EH (cell line): ENCODE measurements at places on chromosomes 2 and 18.

GRCh38 chr2:225842939-225843338, 443.4 kb downstream of the NYAP2 start:
- peak; percentile 48 for DNase-seq

DNA sequence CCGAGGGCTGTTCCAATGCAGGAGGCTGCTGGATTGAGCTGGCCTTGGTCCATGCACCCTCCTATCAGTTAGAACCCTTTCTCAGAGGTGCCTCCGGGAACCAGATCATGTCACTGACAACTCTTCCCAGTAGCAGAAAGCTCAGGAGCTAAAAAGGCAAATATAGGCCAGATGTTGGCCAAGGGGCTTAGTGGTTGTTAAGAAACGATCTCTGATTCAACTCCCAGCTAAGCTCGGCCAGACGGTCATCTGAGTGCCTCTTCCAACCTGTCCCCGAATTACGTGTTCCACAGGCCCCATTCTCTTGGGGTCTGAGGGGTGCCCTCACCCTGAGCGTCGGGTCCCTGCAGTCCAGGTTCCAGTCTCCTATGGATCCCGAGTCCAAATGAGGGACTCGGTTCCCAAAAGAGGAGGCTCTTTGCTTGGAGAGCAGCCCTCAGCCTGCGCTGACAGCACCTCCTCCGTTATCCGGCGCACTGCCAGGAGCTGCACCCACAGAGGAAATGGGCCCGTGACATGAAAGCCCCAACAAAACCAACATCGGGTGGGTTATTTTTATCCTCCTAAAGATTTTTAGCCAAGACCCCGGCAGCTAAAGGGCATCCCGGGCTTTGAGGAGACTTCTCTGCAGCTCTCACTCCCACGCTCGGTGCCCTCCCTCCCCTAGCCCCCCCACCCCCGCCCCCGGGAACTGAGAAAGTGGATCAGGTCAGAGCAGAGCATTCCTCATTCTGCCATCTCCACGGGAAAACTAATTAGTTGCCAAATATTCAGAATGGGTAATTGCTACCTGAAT, 106.6 kb upstream of the ID2 start:
- peak; percentile 9 for DNase-seq

DNA sequence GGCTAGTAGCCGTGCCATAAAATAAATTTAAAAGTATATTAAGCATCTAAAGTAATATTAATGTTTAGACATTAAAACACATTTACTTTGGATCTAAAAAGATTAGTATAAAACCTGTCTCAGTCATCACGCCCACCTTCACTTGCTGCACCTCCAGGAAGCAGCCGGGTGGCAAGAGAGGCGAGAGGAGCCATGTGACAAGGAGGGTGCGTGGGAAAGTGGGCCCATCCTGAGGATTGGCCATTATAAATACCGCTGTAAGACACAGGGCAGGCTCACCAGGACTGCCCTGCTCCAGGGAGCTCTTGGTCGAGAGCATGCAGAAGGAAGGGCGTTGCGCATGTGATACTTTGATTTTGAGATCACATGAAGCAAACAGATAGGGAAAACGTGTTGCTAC, 34.4 kb upstream of the ALKAL2 start:
- DNase-seq, result no peak

DNA sequence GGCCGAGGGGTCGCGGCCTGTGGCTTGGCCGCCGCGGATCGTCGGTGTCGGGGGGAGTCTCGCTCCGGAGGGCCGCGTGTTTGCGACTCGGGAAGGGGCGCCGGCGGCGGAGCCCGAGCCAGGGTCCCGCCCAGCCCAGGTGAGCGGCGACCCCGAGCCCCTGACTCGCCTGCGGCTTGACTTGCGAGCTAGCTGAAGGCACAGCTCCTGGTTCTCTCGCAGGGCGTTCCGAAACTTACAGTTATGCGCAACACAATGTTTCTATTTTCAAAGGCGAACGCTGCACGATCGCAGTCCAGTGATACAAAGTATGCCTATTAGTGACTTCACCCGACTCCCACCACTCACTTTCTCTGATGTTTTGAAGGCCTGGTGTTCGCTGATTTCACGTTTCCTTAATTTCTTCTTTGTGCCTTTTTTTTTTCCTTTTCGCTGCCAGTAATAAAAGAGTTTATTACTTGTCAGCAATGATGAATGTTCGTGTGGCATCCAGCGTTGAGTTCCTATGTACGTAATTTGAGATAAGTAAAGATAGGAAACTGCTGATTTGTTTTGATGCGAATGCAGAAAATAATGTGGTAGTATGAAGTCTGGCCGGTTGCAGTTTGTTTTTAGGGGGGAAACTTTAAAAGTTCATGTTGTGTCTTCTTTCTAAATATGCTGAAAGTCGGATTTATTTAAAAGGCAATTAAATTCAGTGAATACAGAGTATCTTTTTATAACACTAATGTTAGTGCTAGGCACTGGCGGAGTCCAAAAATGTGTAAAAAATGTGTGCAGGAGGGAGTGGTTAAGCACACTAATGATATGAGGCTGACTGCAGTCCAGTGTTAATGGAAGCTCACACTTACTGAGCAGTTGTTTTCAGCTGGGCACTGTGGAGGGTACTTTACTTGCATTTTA, 706 bp downstream of the UBXN2A start:
- peak; percentile 58 for DNase-seq

DNA sequence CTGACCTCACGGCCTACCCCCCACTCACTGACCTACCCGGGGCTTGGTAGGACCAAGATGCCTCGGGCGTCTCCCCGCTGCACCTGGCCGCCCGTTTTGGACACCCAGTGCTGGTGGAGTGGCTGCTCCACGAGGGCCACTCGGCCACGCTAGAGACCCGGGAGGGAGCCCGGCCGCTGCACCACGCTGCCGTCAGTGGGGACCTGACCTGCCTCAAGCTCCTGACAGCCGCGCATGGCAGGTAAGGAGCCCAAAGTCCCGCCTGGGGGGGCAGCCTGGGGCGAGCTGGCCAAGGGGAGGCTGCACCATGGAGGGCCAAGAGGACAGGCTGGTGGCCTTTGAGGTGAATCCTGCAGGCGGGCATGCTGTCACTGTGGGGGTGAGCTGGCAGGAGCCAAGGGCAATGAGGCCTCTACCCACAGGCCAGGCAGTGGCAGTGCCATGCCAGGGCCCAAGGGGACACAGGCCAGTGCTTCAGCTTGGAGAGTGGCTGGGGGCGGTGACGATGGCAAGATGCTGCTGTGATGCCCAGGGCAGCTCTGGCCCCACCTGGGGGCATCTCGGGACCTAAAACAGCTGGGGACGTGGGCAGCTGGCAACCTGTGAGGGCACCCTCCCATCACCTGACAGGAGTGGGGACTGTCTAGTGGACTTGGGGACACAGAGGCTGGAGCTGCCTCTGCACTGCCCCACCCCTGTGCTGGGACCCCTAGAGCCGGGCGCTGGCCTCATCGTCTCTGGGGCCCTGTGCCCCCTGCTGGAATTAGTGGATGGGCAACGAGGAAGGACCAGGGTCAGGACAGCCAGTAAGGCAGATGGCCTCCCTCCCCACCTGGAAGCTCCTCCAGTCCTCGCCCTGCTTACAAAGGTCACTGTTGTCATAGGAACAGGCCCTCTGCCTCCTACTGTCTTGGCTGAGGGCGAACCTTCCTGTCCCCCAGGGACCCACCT, 2.0 kb downstream of the ESPNL start:
- DNase-seq, result no peak

GRCh38 chr2:102357937-102358336, 2.3 kb downstream of the IL18R1 start:
- no peak for DNase-seq

DNA sequence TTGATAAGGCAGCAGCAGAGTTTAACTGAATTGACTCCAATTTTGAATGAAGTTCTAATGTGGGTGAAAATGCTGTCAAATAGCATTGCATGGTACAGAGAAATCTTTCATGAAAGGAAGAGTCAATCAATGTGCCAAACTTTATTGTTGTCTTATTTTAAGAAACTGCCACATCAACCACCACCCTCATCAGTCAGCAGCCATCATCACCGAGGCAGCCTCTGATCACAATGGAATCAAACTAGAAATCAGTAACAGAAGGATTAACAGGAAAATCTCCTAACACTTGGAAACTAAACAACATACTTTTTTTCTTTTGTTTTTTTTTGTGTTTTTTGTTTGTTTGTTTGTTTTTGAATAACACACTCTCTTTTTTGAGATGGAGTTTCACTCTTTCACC, 9.9 kb downstream of the DNAJC27 start:
- DNase-seq, result no peak

GRCh38 chr2:21233194-21233593, 109.4 kb downstream of the TDRD15 start:
- DNase-seq, result no peak

DNA sequence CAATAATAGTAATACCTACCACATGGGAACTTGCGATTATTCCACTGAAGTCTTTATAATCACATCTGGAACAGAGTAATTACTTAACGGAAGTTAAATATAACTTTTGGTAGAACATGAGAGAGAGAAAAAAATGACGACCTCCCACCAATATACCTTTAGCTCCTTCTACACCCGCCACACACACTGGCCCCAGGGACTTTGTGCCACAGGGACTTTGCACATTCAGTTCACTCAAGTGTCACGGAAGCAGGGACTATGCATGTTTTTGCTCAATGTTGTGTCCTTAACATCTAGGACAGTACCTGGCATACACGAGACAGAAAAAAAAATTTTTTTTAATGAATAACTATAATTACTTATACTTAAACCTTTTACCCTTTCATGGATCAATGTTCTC, 4.0 kb downstream of the GPR155 start:
- DNase-seq, result no peak

DNA sequence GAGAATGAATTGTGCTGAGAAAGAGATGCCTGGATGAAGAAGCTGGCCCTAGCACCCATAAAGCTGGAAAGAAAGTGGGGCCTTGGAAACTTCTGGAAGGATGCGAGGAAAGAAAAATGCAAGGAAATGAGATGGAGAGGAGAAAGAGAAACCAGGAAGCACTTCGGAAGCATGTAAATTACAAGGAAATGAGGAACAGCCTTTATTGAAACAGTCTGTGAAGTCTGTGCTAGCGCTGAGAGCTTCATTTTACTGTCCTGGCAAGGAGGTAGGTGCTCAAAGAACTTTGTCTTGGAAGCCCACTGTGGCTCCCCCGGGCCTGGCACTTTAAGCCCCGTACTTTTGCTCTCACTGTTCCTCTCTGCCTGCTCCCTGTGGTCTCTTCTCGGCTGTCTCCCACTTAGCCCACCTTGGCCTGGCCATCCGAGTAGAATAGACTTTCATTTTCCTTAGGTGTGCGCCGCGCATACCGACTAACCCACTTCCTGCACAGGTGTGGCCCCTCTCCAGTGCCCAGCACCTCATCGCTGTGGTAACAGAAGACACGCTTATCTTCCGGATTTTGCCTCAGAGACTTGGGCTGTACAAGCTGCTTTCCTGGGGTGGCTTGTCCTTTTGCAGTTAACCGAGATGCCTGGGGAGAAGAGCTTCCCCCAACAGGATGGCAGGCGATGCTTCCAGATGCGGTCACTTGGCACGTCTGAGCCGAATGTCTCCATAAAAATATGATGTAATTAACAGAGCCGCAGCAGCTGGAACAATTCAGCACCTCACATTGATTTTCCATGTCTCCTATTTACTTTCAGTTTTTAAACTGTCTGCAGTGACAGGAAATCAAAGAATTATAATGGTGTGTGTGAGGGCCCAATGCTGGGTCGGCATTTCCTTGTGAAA, 199.6 kb downstream of the HRH4 start:
- DNase-seq, result peak; percentile 11

DNA sequence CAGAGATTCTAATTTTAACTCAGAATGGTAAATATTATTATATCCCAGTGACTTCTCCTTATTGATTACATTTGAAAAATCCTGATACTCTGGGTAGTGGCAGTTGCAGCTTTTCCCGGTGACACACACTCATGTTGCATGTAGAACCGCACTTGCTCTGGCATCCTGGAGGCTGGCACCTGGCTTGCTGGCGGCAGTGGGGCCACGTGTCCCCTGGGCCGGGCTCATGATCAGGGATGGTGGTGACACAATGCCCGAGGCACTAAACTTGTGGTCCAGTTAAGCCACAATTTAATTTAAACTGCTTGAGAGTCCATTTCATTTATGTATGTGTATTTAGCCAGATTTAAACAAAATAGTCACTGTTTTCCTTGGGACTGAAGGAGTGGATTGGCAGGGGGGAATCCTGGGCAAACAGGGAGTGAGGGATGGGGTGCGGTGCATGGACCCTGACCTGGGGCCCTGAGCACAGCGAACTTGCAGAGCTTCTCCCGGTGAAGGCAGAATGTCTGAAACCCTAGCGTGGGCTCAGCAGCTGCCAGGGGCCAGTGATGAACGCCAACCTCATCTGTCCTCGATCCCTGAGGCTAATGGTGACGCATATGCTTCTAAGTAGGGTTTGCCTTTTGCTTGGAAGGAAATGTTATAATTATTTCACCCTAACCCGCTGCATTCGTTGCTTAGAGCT, 50.0 kb downstream of the KCNG2 start:
- DNase-seq, result no peak

- no peak for DNase-seq
Measured at GRCh38 chr2:171834286-171834685, 59.8 kb downstream of the SLC25A12 start.

DNA sequence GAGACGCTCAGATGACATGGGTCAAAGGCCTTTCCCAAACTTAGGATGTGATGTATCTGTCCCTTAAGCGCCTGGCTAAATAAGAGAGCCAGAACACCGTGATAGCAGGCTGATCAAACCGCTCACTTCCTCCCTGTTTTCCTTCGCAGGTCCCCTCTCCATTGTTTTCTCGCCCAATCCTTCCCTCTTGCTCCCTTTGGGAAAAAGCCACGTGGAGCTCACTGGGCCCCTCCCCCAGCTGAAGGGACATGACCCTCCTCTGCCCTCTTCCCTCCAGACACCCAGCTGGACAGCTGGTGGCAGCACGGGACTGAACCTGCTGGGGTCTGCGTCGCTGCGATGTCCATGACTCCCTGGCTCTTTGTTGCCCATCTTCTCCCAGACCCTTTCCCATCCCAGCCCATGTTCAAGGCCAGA, 201.7 kb downstream of the TNS1 start:
- no peak for DNase-seq

DNA sequence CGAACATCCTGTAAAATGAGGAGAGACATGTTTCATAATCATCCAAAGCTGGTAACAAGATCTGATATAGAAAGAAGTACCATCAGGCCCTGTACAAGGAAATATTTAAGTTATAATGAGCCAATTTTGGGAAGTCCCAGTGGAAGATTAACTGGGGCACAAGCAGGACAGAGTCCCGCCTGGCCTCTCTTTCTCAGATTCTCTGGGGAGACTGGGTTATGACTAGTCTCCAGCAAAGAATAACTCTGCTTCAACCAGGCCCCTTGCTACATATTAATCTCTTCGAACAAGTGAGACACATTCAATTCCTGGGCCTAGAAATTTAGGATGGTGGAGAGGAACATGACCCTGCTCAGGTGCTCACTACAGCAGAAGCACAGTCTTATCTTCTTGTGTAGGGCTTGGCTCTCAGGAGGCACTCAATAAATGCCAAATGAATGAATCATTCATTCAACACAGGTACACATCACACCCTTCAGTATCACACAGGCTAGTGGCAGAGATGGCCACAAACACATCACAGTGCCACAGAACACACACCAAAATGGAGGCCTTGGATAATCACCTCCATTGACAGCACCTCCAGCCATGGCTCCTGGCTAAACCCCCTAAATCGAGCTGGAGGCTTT, 46.4 kb upstream of the RNF152 start:
- no peak for DNase-seq

GRCh38 chr18:7921938-7922587, 354.9 kb downstream of the PTPRM start:
- DNase-seq, result peak; percentile 74

- peak; percentile 20 for DNase-seq
Measured at GRCh38 chr2:3578987-3579386, 3.9 kb downstream of the RPS7 start.
